ENCODE measurements at places on chromosomes 5 and 9. TPM values are rescaled to one million over a fixed set of nuclear protein-coding genes. Genes with fewer than 3 reads are reported as not detected.
A peak's percentile ranks its signal among the peaks of the same experiment; 100 is the strongest.

DNA sequence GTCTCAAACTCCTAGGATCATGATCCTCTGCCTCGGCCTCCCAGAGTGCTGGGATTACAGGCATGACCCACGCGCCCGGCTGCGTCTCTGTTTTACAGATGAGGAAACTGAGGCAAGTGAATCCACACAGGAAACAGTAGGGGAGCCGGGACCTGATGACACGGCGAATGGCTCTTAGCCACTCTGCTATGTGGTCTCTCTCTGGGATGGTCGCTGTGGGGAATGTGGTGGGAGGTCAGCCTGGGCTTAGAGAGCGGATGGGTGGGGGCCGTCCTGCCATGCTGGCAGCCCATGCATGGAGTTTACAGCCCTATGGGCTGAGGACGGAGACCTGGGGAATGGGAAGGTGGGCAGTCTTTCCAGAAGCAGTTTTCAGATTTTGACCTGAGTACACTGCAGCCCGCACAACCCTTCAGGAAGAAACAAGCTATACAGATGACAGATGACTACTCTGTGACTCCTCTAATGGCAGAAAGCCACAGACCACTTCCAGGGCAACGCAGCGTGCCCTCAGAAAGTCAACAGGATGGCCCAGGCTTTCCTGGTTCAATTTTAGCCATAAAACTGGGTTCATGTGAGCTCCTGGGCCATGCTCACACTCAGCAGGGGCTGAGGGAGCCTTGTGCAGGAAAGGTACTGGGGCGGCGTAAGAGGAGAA, 136.1 kb upstream of the RAPGEF1 start:
- peak; percentile 0 for DNase-seq

- peak; percentile 82 for DNase-seq
Observed at GRCh38 chr9:117782931-117783788, 79.0 kb downstream of the TLR4 start.

GRCh38 chr9:36818242-36818938, 215.7 kb downstream of the PAX5 start:
- no peak for DNase-seq

GRCh38 chr9:130239741-130240241, 25.8 kb upstream of the HMCN2 start:
- DNase-seq = no peak

DNA sequence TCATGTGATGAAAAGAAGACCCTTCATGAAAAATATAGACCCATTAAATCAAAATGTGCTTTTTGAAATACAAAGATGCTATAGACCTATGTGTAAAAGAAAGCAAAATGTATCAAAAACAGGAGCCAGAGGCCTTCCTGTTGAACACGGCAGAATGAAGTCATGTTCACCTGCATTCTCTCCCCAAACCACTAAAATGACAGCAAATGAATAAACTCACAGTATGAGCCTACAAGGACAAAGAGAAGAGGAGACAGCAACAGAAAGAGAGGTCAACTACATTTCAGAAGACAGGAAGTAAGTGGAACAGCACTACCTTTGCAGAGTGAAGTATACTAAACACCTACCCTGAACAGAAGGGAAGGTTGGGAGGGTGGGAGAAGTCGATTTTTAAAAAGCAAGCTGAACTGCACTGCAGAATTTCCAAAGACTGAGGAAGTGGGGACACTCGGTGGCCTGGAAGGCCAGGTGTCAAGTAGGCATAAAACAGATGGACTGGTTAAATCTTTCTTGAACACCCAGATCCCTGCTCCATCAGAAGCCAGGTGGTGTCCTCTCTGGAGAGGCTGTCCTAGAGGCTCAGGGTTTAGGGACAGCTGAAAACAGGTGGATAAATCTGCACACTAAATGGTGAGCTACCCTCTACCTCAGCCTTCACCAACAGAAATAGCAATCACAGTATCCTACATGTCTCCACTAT, 48.9 kb downstream of the MED27 start:
- DNase-seq = no peak

- DNase-seq = peak; percentile 47
Observed at GRCh38 chr9:111161015-111161415, 122.7 kb upstream of the LPAR1 start.

GRCh38 chr9:34996181-34996904, 6.8 kb downstream of the DNAJB5 start:
- DNase-seq = no peak

GRCh38 chr9:124467410-124468060, 17.3 kb downstream of the ADGRD2 start:
- no peak for DNase-seq

DNA sequence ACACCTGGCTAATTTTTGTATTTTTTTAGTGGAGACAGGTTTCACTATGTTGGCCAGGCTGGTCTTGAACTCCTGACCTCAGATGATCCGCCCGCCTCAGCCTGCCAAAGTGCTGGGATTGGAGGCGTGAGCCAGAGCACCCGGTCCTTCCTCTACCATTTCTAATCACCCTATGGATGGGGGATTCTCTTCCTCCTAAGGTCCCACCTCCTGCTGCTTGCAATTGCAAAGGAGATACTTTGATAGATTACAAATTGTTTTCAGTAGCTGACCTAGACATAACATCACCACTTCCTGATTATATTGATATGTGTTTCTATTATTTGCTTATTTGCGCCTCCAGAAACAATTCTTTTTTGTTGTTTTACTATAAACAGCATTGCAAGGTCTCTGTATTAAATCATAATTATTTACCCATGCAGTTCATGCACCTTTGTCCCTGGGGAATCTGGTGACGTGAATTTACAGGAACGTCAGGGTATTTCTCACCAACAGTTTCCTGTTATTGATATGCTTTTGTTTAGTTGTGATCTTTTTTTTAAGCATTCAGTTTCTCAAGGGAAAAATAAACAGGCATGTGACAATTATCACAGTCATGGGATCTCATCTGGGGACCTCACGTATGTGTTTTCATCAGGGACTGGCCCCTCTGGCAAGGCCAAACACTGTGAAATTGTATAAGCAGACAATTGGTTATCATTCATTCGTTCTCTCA, 43.2 kb downstream of the ESM1 start:
- DNase-seq = no peak

GRCh38 chr9:112694706-112695555, 23.0 kb downstream of the INIP start:
- no peak for DNase-seq

DNA sequence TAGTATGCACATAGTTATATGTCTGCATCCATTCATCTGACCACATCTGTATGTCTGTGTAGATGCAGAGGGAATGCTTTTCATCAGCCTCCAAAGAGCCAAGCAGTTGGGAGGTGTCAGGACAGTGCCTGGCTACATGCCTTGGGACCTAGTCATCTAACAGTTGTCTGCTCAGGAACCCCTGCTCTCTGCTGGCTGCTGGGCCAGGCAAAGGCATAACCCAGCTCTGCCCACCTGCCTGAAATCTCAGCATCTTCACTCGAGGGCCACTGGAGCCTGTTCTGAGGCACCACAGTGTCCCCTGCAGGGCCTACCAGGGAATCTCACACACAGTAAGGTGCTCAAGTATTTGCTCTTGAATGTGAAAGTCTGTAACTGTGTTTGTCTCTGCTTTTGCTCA, 3.7 kb downstream of the C9orf50 start:
- DNase-seq = peak; percentile 53

- no peak for DNase-seq
Observed at GRCh38 chr5:116658141-116658540, 83.5 kb upstream of the SEMA6A start.

- peak; percentile 78 for DNase-seq
Observed at GRCh38 chr9:70362952-70363351, 51.5 kb downstream of the KLF9 start.

DNA sequence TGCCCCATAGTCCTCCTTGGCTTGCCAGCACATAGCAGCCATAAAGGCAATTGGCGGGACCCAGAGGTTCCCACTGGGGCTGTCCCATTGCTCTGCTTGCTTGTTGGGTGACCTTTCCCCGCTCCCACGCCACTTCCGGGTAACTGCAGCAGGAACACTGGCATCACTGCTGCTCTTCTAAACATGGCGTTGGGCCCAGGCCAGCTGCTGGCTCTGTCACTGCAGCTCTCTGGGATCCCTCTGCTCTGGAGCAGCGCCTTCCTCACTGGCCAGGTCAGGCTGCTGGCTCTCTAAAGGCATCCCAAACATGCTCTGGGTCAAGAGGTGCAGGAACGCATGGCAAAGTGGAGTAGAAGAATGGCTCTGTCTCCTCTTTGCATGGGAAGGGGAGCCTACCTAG, 92.9 kb downstream of the DRD1 start:
- DNase-seq = no peak

- no peak for DNase-seq
Observed at GRCh38 chr5:116669261-116670031, 94.8 kb upstream of the SEMA6A start.

DNA sequence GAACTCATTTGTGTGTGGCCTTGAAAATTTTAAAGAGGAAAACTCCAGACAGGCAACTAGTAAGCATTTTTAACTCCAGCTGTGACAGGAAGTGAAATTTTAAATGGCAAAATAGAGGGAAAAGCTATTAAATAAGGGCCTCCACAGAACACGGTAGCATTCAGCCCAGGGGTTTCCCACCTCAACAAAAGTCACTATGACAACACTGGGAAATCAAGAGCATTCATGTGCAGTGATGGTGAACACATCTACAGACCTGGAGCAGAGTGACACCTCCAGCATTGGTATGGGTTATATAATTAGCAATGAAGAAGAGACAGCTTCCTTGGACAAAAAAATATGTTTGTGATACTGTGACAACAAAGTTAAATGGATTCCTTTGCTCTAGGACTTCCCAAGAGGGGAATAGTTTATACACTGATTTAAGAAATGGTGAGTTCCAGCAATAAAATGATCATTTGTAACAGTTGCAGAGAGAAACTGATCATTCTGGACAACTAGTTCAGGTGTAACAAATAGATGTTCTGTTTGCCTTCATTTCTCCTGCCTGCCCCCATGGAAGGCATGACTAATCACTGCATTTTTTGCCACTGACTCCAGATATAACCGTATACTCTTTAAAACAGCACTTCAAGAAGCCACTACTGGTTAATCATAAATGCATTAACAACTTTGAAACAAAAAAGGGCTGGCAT, 93.3 kb upstream of the SLC44A1 start:
- peak; percentile 17 for DNase-seq

DNA sequence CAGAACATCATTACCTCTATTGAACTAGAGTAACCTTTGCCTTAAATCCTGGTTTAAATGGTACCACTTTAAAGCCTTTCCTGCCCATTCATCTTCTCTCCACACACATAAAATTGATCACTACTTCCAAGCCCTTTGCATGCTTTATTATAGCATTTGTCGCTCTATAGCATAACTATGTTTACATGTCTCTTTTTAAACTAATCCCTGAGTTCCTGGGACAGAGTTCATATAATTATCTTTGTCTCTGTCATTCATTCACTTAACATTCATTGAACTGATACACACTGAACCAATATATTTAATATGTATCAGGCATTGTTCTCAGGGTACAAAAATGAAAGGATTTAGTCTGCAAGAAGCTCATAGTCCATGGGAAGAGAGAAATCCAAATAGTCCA, 37.3 kb downstream of the RECK start:
- no peak for DNase-seq

DNA sequence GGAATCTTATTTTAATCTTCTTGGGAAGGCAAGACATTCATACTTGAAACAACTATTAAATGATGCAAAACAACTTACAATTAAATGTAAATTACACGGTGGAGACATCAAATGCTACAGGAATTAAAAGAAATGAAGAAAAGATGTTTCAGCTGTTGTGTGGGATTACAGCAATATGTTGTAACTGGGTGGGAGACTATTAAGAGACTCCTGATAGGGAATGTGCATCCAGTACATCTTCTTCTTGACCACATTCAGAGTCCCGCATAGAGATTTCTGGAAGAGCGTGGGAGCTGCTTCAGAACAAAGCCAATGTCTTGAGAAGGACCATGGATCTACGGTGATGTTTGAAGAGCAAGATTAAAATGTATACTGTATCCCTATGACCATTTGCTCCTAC, 199.1 kb downstream of the PDE4D start:
- no peak for DNase-seq

DNA sequence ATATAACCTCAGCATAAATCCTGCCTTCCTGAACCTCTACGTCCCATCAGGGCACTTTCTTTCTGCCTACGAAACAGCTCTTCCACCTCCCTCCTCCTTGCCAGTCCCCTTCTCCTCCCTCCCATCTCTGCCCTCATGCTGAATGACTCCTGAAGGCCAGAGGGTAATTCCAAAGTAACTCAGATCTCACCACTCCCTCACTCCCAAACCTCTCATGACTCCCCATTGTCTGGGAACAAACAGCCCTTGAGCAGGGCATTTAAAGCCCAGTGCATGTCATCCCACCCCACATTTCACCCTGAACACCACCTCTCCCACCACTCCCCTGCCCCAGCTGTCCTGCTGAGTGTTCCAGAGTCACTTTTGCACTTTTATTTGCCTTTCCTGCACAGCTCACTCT, 8.9 kb upstream of the FBP1 start:
- DNase-seq = no peak

- no peak for DNase-seq
Observed at GRCh38 chr5:23614422-23614821, 107.0 kb downstream of the PRDM9 start.

GRCh38 chr9:76001459-76001858, 111.0 kb downstream of the PCSK5 start:
- DNase-seq = no peak

GRCh38 chr5:40798801-40799210, 632 bp upstream of the PRKAA1 start:
- DNase-seq = no peak

DNA sequence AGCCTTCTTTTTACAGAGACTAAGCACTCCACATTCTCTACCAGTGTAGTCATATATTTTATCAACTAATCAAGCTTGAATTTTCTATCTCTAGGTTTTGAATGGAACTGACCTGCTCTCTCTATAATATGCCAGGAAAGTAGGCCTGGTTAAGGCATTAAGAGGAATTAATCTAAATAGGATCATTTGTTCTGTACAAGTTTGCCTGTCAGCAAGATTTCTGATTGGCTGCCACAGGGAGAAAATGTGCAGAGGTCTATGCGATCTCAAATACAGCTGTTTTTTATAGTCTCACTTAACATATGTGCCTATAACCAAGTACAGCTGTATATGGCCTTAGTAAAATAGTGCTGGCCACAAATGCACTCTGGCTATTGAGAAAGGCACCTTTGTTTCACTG, 418.8 kb downstream of the KDM4C start:
- DNase-seq = no peak

- DNase-seq = no peak
Observed at GRCh38 chr9:130471411-130472183, 26.8 kb downstream of the ASS1 start.

DNA sequence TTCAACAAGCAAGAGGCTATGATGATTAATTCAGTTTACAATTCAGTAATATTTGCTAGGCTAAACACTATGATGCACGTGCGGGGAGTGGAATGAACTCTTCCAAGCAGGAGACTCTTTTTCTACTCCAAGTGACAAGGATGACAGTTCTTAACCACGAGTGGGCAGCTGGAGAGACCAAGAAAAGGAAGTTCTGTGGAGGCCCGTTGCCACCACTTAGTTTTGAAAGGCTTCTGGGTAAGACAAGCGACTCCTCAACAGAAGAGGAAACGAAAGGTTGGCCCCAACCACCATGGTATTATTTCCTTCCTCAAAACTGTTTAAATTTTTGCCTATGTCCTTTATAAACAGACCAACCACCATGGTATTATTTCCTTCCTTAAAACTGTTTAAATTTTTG, 2.8 kb downstream of the DCAF12 start:
- no peak for DNase-seq

Gene GAS1
- 11.0 TPM for total RNA-seq

Gene BARHL1
- total RNA-seq = not detected

Gene SPINK6
- total RNA-seq = 1.9 TPM

Gene GCNT4
- total RNA-seq = 1.8 TPM

Gene TERT
- total RNA-seq = not detected

Gene TMEFF1
- total RNA-seq = 0.28 TPM

Gene TARS1
- 469 TPM for total RNA-seq

Gene TMC1
- total RNA-seq = not detected

Gene FGF18
- total RNA-seq = not detected

Gene PRRX2
- not detected for total RNA-seq

Gene ZDHHC11
- total RNA-seq = 7.0 TPM
